ENCODE measurements at places on chromosomes 6 and 20. TPM values are rescaled to one million over a fixed set of nuclear protein-coding genes. Genes with fewer than 3 reads are reported as not detected.

PIM1 gene
- total RNA-seq = 42.7 TPM

MAN1A1 gene
- 57.8 TPM for total RNA-seq

- DNase-seq = no peak
These were observed 187.6 kb downstream of the EPM2A start for GRCh38 chr6:145547594-145548335.

DNA sequence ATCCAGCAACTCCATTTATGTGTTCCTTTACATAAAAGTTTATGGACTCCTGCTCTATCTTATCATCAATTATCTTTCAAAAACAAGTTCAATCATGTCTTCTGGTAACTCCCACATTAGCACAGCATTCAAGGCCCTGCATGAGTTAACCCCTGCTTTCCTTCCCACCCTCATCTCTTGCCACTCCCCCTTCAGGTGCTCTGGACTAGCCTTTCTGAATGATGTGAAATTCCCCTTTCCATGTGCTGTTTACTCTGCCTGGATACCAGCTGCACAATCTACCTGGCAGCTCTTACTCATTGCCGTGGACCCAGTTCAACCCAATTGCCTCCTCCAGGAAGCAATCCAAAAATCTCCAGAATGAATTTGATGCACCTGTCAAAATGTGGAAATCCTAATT, 11.9 kb downstream of the ADGRF4 start:
- DNase-seq = no peak

GRCh38 chr6:15539722-15540270, 123.0 kb downstream of the DTNBP1 start:
- DNase-seq = no peak

POPDC3 gene
- not detected for total RNA-seq

DNA sequence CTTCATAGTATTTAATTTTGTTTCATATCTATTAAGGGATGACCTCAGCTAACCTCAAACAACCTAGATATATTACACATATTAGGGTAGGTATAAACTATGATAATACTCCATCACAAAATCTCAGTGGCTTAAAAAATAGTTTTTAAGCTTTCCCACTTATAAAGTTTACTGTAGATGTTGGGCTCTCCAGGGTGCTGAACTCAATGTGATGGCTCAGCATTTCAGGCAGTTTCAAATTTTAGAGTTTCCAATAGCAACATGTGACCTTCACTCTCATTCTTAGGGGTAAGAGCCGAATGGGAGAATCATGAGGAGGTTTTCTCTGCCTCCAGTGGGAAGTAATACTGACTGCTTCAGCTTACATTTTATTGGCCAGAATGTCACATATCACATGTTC, 357.3 kb downstream of the MEI4 start:
- no peak for DNase-seq

BCL2L1 gene
- total RNA-seq = 69.1 TPM

DNA sequence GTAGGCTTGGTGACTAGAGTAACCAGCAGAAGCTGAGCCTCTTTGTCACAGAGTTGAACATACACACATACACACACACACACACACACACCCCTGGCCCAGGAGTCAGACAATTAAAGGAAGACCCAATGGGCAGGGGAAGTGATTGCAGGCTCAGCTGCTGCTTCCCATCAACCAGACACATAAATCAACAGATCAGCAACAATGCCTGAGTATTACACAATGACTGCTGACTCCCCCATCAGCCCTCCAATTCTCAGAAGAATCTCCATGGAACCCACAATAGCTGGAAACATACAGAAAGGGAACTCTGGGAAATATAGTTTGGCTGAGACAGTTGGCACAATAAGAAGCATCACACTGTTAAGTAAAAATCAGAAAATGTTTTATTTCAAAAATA, 270.4 kb upstream of the PLCB4 start:
- DNase-seq = no peak

GRCh38 chr6:6751619-6752023, 163.1 kb downstream of the LY86 start:
- no peak for DNase-seq

EBF4 gene
- 19.9 TPM for total RNA-seq

- DNase-seq = no peak
These were observed 35.9 kb downstream of the MAPK14 start for GRCh38 chr6:36063318-36064060.

GRCh38 chr6:151330130-151330696, 61.1 kb downstream of the ZBTB2 start:
- DNase-seq = no peak

DNA sequence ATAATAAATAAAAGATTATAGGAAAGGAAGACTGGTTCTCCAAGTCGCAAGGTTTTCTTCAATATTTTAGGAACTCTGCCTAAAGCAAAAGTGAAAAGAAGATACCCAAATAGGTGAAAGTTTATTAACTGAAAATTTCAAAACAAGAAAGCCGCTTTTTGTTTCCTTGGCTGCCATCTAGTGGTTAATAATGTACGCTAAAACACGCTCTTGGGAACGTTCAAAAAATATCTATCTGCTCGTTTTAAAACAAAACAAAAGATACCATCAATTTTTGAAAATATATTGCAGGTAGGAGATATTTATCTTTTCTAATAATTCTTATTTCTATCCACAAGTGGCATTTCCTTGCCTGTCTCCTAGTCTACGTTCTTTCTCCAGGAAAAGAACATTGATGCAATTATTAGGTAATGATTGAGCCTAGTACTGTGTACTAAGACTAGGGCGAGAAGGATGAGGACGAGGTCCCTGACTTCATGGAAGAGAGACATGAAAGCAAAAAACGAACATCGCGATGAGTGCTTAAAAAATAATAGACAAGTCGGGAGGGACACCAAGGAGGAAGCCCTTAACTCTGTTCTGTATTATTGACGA, 97.2 kb downstream of the SPTLC3 start:
- no peak for DNase-seq

PRPH2 gene
- total RNA-seq = 2.8 TPM
